ENCODE measurements at places on chromosomes 7 and 10. TPM values are rescaled to one million over a fixed set of nuclear protein-coding genes. Genes with fewer than 3 reads are reported as not detected.

DNA sequence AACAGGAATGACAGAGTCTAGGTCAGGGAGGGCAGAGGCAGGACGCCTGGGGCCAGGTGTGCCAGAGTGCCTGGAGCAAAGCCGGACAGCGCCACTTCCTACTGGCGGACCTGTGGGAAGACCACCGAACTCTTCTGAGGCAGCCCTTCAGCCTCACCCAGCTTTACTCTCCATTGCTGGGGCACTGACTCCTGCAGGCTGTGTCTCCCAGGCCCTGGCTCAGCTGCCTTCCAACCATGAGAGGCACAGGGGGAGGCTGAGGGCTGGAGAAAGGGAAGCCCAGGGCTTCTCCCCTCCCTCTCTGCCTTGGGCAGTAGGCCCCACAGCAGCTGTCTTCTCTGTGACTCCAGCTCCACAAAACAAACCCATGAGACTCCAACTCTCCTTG is 139.6 kb upstream of the UNC5B start:
- H3K27ac ChIP-seq: no peak overlapping the region
- H3K4me1 ChIP-seq: no peaks in the 10 kb centered on the region
- no peaks in the 10 kb centered on the region for H3K36me3 ChIP-seq
- no peaks in the 10 kb centered on the region for H3K27me3 ChIP-seq

Gene EPC1
- 37.4 TPM for total RNA-seq

GRCh38 chr10:660970-661596 is 28.4 kb downstream of the DIP2C start:
- no peaks in the 10 kb centered on the region for H3K27me3 ChIP-seq
- no peak overlapping the region for H3K4me3 ChIP-seq
- H3K4me1 ChIP-seq: no peaks in the 10 kb centered on the region
- no peaks in the 10 kb centered on the region for H3K36me3 ChIP-seq

GRCh38 chr7:66930341-66930740 is 9.3 kb downstream of the TMEM248 start:
- H3K27ac ChIP-seq: no peak overlapping the region
- DNase-seq: no peak
- H3K4me1 ChIP-seq: peaks cover 23% of the 10 kb centered on the region
- no peak overlapping the region for H3K4me3 ChIP-seq

Gene CCDC6
- 49.2 TPM for total RNA-seq

GRCh38 chr10:61397175-61397986 is 55.8 kb downstream of the TMEM26 start:
- H3K27me3 ChIP-seq: no peaks in the 10 kb centered on the region
- peaks cover 8% of the 10 kb centered on the region for H3K4me1 ChIP-seq
- peak overlapping the region; percentile 69 for H3K27ac ChIP-seq

DNA sequence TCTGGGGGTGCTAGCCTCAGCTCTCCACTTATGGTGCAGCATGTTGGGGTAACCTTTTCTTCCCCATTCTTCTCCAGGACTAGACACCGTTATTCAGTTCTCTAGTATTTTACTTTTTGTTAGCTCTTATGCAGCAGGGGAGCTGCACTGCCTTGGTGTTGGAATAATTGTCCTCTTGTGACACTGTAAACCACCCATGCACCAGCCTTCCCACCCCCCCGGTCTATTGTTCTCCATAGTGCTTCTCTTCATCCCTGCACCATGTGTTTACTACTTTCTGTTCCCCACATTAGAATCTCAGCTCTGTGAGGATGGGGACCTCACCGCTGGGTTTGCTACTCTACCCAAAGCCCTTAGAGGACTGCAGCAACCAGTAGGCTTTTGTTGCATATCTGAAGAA is 230.7 kb downstream of the RPS24 start:
- H3K36me3 ChIP-seq: no peaks in the 10 kb centered on the region
- H3K4me1 ChIP-seq: no peaks in the 10 kb centered on the region
- no peak overlapping the region for H3K27ac ChIP-seq
- no peaks in the 10 kb centered on the region for H3K27me3 ChIP-seq
- DNase-seq: no peak

DNA sequence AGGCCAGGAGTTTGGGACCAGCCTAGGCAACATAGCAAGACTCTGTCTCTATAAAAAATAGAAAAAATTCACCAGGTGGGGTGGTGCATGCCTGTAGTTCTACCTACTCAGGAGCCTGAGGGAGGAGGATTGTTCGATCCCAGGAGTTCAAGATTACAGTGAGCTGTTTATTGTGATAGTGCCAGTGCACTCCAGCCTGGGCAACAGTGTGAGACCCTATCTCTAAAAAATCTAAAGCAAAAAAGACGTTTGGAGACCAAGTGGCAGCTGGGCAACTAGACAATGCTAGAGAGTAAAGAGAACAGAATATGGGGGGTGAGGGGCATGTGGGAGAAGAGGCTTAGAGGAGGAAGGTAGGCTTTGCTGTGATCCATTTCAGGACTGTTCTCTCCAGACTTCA is 1.4 kb downstream of the PDSS1 start:
- no peaks in the 10 kb centered on the region for H3K27me3 ChIP-seq
- no peak for DNase-seq
- no peak overlapping the region for H3K27ac ChIP-seq
- H3K4me3 ChIP-seq: no peak overlapping the region

DNA sequence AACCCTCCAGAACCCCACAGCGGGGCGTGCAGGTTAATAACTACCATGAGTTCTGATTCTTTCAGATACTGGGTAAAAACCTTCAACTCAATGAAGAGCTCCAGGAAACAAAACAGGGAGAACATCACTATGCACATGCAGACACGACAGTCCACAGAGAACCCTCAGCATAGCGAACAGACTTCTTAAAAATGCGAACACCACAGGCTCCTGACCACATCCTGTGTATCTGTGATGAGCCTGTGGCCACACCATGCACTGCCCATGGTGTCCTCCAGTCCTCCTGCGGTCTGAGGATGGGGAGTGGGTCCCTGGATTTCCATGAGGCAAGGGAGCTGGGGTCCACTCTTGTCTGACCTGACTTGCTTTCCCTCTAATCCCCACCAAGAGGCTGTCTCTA is 107.2 kb downstream of the COBL start:
- no peak for DNase-seq
- no peaks in the 10 kb centered on the region for H3K27me3 ChIP-seq
- H3K4me1 ChIP-seq: no peaks in the 10 kb centered on the region
- H3K27ac ChIP-seq: no peak overlapping the region

DNA sequence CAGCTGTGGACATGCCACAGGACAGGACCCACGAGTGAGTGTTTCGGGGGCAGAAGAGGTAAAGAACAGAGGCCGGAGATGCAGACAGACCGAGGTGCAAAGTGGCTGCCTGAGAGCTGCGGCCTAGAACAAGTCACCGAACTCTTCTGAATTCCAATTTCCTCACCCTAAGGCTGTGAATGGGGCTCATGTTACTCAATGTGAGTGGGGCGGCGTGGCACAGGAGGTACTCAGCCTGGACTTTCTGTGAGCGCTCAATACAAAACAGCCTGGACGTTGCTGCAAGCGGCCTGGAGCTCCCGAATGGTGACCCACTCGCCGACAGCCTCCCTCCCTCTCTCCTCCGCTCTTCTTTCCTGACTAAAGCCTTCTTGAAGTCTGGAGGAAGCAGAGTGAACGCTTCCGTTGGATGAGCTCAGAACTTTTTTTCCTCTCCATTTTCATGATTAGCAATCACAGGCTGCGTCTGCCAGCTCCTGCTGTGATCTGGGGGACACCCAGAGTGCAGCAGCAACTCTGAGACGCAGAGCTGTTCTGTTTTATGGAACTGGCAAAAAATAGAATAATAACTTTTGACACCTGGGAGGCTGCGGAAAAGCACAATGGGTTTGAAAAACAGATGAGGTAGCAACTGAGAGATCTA is 108.5 kb downstream of the PTPRN2 start:
- H3K27ac ChIP-seq: no peak overlapping the region
- H3K27me3 ChIP-seq: no peaks in the 10 kb centered on the region
- DNase-seq: no peak
- no peak overlapping the region for H3K4me3 ChIP-seq
- H3K36me3 ChIP-seq: no peaks in the 10 kb centered on the region
- no peaks in the 10 kb centered on the region for H3K4me1 ChIP-seq

Gene EGFR
- 66.3 TPM for total RNA-seq

Gene OR2A7
- 9.4 TPM for total RNA-seq

Gene SFRP5
- total RNA-seq: 3.9 TPM

DNA sequence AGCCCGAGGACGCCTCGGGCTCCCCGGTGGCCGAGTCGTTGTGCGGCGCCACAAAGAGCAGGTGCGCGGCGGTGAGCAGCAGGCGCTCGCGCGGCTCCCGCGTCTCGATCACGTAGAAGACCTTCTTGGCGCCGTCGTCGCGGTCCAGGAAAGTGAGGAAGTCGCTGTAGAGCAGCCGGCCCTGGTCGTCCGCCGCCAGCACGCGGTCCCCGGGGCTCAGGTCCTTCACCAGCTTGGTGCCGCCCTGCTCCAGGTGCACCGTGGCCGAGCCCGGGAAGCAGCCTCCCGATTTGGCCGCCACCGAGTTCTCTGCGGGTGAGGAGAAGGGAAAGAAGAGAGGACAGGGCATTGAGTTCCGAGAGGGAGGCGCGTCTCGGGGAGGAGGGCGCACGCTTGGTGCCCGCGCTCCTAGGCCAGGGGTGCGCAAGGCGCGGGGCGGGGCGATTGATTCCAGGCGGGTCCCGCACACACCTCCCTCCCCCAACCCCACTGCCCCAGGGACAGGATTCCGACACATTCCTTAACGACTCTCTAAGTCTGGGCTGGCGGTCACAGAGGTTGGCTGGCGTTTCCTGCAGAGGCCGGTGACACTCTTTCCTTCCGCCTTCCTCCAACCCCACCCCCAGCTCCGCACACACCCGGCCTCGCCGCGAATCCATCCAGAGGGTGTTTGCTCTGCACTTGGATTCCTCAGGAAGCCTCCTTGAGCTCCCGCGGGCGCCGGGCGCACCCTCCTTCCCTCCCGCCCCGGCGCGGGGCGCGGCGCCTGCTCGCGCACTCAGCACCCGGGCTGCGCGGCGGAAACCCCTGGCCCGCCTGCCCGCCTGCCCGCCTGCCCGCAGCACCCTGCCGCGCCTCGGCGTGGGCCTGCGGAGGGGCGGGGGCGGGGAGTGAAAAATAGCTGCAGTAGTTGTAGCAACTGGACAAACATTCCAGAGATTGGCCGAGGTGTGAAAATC is 8.6 kb downstream of the SHH start:
- DNase-seq: peak; percentile 83
- H3K27me3 ChIP-seq: no peaks in the 10 kb centered on the region
- H3K4me3 ChIP-seq: no peak overlapping the region
- no peaks in the 10 kb centered on the region for H3K36me3 ChIP-seq
- peak overlapping the region; percentile 89 for H3K27ac ChIP-seq
- H3K4me1 ChIP-seq: peaks cover 53% of the 10 kb centered on the region

DNA sequence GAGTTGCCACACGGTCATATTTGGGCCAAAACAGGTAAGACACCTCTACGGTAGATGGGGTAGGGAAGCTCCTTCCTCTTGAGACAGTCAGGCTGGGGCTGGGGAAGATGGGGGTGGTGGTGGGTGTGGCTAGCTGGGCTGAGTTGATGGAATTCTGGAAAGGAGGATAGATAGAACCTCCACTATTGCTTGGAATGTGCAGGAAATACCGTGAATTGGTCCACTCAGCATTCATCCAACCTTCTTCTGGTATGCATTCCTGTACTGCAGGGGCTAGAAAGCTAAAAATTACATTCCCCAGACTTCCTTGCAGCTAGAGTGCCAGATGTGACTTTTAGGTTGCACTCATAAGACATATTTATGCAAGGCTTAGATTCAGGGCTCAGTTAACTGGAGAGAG is 24.8 kb downstream of the TLX1 start:
- H3K4me3 ChIP-seq: no peak overlapping the region
- DNase-seq: no peak
- H3K27me3 ChIP-seq: no peaks in the 10 kb centered on the region
- no peak overlapping the region for H3K27ac ChIP-seq
- no peaks in the 10 kb centered on the region for H3K36me3 ChIP-seq

GRCh38 chr7:84589012-84589411 is 394.4 kb upstream of the SEMA3A start:
- H3K4me1 ChIP-seq: no peaks in the 10 kb centered on the region
- H3K27me3 ChIP-seq: no peaks in the 10 kb centered on the region
- no peak for DNase-seq
- no peak overlapping the region for H3K27ac ChIP-seq
